ENCODE measurements at places on chromosomes 5 and 9.

DNA sequence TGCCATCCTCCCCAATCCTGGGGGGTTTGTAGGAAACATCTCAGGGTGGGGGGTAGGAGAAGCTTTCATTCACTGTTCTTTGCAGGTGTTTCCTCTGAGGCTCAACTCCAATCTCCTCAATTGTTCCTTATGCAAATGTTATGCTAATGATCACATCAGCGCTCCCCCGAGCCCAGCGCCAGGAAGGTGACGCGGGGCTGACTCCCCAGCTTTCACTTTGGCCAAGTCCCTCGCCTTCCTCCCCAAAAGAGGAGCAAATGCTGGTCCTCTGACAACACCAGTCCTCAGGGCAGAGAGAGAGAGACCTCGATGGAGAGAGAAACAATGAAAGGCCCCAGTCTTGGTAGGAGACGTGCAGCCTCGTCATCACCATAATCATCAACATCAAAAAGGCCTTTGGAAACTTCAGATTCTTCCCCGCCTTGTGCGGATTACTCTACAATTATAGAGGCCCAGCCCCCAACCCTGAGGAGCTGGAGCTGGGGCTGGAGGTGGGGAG is 39.1 kb downstream of the PCDH1 start:
- no peak for DNase-seq

GRCh38 chr5:180816608-180817534 is 14.3 kb upstream of the MGAT1 start:
- no peak for DNase-seq

- DNase-seq: no peak
Observed at GRCh38 chr9:70147196-70147595, 103.5 kb downstream of the MAMDC2 start.

DNA sequence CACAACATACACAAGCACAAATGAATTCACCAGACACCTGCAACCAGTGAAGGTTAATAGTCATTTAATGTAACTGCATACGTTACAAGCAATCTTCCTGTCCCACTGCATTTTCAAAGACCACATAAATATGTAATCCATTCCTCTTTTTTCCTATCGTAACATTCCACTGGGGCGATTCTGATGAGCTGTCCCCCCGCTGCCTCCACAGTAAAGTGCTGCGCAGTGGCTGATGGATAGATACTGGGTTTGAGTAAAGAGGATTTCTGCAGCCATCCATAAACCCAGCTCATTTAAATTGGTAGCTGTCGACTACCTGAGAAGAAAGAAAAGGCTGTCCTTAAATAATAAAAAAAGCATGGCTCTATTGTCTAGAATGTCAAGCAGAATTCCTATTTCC is 181.1 kb downstream of the SPOCK1 start:
- DNase-seq: no peak

DNA sequence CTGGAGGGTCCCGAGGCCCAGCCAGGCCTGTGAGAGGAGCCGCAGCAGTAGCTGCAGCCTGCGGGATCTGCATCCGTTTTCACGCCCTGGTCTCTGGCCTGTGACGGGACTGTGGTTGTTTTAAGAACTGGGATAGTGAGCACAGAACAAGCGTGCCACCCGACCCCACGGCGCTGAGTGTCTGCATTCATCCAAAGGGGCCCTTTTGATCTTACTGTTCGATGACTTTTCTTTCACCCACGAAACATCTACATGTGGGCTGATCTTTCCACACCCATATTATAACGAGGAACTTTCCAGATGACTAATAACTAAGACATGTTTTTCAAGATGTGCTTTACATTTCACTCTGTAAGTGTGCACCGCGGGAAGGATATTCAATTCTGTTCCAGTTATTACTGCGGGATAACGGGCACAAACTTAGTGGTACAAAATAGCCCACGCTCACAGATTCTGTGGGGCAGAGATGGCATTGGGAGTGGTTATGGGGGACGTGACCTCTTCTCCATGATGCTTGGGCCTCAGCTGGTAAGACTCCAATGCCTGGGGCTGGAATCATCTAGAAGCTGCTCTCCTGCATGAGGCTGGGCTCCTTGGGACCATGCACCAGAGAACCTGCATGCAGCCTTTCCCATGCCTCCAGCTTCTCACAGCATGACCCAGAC is 165.0 kb downstream of the SYK start:
- peak; percentile 50 for DNase-seq

- no peak for DNase-seq
Observed at GRCh38 chr5:138824516-138824915, 50.6 kb downstream of the LRRTM2 start.

- DNase-seq: no peak
Observed at GRCh38 chr5:44385291-44385900, 3.8 kb downstream of the FGF10 start.

DNA sequence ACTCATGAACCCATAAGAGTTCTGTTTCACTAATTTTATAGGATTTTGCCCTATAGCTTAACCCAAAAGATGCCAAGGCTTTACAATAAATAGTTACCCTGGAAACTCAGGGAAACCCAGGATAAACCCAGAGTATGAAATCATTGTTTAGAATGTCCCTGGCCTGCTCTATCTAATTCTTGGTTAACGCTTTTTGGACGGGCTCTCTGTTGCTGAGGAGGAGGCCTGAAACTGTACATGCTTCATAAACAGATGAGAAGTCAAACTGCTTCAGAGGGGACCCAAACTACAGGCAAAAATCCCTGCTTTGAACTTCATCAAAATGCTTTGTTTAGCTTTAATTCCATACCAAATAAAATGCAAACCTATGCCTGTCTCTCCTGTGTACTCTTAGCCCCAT is 291.9 kb downstream of the SH3GL2 start:
- DNase-seq: no peak

DNA sequence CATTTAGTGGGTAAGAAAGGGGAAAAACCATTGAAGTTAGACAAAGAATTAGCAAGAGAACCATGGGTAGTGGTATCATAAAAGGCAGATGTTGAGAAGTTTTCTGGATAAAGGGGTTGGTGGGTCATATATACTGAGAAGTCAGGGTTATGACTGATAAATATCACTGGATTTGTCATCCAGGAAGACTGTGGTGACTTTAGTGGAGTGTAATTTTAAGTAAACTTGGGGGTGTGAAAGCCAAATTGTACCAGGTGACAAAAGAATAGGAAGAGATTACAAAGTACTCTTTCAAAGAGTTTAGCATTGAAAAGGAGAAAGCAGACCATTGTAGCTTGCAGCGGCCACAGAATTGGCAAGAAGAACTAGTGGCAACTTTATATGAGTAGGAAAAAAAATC is 315.2 kb upstream of the DMAC1 start:
- no peak for DNase-seq

DNA sequence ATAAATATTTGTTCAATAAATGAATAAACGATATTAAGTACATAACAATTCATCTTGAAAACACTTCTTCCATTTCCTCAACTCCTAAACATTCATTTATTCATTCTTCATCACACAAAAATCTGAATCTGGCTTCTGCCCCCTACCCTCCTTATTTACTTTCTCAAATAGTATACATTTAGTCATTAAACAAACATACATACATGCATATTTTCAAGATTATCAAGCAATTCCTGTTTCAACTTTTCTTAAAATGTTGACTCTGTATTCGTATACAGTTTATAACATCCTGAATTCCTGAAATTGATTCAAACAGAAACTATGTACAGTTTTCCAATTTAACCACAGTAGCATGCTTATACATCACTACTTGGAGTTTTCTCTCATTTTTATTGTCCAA is 129.0 kb downstream of the MUSK start:
- DNase-seq: no peak

GRCh38 chr9:89730715-89731114 is 125.9 kb downstream of the GADD45G start:
- DNase-seq: no peak

GRCh38 chr5:96942078-96942477 is 6.2 kb downstream of the LNPEP start:
- DNase-seq: no peak

DNA sequence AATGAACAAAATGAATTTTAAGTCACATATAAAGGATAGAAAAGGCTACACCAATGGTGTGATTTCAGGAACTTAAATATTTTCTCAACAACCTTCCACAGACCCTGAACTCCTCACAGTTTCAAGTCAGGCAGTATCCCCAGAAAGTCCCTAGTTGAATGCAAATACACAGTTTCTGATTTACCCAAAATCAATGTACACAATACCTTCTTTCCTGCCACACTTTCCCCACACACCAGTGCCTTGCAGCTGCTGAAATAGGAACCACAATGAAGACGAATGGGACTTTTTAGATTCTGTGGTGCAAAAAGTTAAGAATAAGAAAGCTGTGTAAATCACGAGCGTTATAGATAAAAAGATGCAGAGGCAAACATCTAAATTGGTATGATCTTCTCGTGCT is 552.4 kb upstream of the MEF2C start:
- no peak for DNase-seq

DNA sequence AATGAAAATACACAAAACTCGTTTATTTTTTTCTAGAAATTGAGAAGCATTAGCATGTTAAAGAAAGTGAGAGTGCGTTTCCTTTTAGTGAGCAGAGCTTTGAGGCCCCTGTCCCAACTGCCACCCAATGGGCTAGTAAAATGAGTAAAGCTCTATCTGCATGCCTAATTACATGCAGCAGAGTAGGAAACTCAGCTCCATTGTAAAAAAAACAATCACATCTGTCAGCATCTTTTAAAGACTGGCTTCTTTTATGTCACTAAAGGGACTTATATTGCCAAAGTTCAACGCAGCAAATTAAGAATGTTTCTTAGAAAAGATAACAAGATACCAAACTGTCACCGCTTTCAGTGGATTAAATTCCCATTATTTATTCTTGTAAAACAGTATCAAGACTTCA is 154.0 kb downstream of the SNCAIP start:
- no peak for DNase-seq

DNA sequence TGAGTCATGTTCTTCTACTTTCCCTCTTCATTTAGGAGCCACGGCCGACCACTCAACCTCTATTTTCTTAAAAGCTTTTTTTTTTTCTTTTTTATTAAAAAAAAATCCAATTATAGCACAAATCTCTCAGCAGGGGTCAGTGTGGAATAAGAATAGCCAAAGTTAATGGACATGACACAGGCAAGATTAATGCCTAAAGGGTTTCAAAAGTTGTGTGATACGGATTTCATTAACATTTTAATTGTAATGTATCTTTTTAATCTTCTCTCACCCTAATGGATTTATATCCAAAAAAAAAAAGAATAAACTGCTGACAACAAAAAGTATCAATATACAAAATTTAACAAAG is 5.4 kb downstream of the NACC2 start:
- peak; percentile 68 for DNase-seq

DNA sequence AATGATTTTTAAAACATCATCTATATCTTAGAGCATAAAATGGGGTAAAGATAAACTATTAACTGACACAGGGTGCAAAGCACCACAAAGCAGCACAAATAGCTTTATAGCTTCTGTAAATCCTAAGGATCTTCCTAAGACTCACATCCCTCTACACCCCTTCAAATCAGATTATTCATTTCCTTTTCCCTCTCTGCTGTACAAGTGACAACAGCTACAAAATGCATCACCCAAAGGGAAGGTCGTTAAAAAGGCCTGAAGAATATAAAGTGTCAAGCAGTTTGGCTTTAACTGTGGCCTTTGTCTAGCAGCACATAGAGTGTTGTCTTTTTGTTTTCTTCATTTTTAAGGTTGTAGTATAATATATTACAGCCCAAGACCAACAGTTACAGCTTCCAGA is 422.1 kb downstream of the PDE4D start:
- DNase-seq: no peak

DNA sequence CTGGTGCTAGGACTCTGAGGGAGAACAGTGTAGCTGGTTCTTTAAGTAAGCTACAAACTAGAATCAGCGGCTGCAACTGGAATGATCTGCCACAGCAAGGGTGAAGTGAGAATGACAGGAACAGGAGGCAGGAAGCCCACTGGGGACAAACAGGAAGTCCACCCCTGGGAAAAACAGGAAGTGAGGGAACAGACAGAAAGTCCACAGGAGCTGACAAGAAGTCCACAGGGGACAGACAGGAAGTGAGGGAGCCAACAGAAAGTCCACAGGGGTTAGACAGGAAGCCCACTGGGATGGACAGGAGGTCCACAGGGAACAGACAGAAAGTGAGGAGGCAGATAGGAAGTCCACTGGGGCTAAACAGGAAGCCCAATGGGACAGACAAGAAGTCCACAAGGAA is 15.5 kb downstream of the ADAMTS16 start:
- DNase-seq: no peak

DNA sequence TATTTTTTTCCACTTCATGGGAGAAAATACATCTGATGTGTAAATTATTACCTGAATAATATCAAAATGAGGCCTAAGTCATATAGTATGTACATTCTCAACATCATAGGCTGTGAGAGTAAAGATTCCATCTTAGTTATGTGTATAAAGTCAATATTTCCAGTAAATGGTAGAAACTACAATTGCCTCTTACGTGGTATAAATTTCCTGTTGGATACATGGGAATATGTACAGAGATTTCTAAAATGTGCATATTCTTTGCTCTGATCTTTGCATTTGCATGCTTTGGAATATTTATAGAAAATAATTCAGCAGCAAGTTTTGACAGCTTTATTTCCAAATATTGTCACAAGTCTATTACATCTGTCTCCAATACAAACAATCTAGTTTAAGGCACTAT is 78.8 kb downstream of the GABRB2 start:
- no peak for DNase-seq

- no peak for DNase-seq
Observed at GRCh38 chr5:72459089-72459661, 48.0 kb downstream of the ZNF366 start.

DNA sequence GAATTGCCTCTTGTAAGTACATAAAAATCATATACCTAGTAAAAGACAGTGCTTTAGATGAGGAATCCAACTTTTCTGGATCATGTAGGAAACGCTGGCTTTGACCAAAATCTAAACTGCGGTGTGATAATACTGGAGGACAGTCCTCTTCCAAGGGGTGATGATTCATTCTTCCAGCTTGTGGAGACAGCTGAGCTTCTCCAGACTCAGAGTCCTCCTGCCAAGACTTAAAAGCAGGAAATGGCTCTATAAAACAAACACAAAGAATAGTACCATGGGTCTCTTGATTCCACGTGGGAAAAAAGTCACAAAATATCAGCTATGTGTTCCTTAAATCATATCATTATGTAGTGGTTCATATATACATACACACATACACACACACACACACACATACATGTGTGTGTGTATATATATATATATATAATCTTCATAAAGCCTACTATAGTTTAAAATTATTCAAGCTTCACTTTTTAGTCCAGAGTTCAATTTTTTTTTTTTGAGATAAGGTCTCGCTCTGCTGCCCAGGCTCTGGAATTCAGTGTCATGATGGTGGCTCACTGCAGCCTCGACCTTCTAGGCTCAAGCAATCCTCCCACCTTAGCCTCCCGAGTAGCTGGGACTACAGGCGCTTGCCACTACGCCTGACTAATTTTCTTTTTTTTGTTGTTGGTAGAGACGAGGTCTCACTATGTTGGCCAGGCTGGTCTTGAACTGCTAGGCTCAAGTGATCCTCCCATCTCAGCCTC is 65.0 kb downstream of the PKD2L2 start:
- DNase-seq: peak; percentile 89

- no peak for DNase-seq
Observed at GRCh38 chr5:142070734-142071133, 37.8 kb upstream of the NDFIP1 start.

- DNase-seq: no peak
Observed at GRCh38 chr5:146821732-146822131, 56.8 kb downstream of the PPP2R2B start.

- DNase-seq: no peak
Observed at GRCh38 chr5:117133198-117133597, 558.6 kb upstream of the SEMA6A start.

GRCh38 chr9:17927616-17928015 is 348.8 kb downstream of the SH3GL2 start:
- no peak for DNase-seq

GRCh38 chr9:109969573-109970237 is 189.7 kb downstream of the PALM2AKAP2 start:
- DNase-seq: no peak

All from GM03348 (cell line).